ENCODE measurements at places on chromosomes 7 and 10.

GRCh38 chr7:132515181-132515580, 61.1 kb downstream of the PLXNA4 start:
- DNase-seq, result no peak

DNA sequence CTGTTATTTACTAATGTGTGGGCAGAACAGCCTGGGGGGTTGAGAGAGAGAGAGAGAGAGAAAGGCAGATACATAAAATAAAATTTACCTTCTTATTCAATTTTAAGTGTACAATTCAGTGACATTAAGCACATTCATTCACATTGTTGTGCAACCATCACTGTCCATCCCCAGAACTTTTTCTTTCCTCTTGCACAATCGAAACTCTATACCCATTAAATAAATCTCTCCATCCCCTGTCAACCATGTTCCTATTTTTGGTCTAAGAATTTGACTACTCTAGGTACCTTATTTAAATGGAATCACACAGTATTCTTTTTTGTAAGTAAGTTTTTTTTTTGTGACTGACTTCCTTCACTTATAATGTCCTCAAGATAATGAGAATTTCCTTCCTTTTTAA, 181.6 kb downstream of the SND1 start:
- no peak for DNase-seq

GRCh38 chr10:28478646-28479045, 54.3 kb upstream of the WAC start:
- DNase-seq, result no peak

GRCh38 chr10:5603091-5603847, 63.1 kb downstream of the ASB13 start:
- DNase-seq, result no peak

- no peak for DNase-seq
Observed at GRCh38 chr7:47573758-47574481, 8.0 kb downstream of the TNS3 start.
